Daoy (cell line): ENCODE measurements at places on chromosomes 16 and 17. TPM values are rescaled to one million over a fixed set of nuclear protein-coding genes. Genes with fewer than 3 reads are reported as not detected.

The KRT20 gene
- not detected in 2 replicates for total RNA-seq

The GDPD3 gene
- total RNA-seq, result 0.57 and 0.77 TPM in 2 replicates

The GNGT2 gene
- not detected in 2 replicates for total RNA-seq

The TM4SF5 gene
- not detected in 2 replicates for total RNA-seq

The SYNGR3 gene
- 0.29 TPM in 1 of 2 replicates, not detected in the other for total RNA-seq

The KRTAP16-1 gene
- not detected in 2 replicates for total RNA-seq

The KRTAP3-2 gene
- not detected in 2 replicates for total RNA-seq

The SLC2A4 gene
- 0.06 TPM in 1 of 2 replicates, not detected in the other for total RNA-seq

The WFIKKN1 gene
- 0.09 TPM in 1 of 2 replicates, not detected in the other for total RNA-seq

The NME1 gene
- 318 and 324 TPM in 2 replicates for total RNA-seq

The ABCA3 gene
- 5.5 and 5.9 TPM in 2 replicates for total RNA-seq

The TMIGD1 gene
- not detected in 2 replicates for total RNA-seq

The KCTD19 gene
- total RNA-seq, result 0.23 and 0.33 TPM in 2 replicates

DNA sequence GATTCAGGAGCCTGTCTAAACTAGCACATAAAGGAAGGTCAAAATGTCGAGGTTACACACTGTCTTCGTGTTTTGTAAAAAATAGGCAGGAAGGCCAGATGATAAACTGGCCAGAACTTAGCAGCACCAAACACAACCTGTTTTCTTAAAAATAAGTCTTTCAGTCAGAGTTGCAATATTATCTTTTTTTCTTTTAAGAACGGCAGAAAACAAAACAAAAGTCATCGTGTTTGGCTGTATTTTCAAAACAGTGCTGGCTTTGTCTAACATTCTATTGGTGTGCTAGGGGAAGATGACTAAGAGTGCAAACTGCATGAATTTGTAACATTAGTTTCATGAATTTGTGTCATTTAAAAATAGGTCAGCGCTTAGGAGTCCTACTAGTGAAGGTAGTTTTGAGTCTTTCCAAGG is 5.3 kb downstream of the MAF start:
- no peak for DNase-seq

GRCh38 chr16:64522548-64522947 is 599.3 kb downstream of the CDH11 start:
- no peak for DNase-seq

- no peak for DNase-seq
Observed at GRCh38 chr17:67253384-67253783, 8.4 kb upstream of the HELZ start.

DNA sequence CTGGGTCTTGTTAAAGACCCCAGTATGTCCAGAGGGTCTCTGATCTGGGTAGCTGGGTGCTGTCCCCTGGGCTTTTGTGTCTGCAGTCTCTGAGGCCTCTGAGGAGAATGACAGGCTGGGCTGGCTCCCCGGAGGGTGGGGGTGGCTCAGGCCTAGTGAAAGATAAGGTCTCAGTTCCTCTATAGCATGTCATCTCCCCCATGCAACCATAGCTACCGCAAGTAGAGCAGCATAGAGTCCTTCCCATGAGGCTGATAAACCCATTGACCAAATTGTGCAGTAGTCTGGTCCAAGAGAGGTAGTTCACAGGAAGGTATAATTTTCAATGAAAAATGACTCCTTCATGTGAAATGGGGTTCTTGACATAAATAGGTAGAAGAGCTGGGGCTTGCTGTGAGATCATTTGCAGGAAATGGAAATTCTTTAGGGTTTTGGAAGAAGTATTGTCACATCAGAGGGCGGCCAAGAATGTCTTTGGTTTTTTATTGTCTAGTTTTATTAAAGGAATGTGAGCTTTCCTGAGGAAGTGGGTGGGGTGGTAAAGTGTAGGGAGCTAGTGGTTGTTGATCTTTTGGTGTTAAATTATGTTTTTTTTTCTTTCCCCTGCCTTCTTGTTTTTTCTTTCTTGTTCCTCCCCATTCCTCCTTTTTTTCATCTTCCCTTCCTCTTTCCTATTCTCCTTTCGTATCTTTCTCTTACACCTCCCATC is 21.0 kb downstream of the SLC7A6OS start:
- DNase-seq, result no peak

- DNase-seq, result no peak
Observed at GRCh38 chr17:194828-195602, 13.6 kb upstream of the DOC2B start.

GRCh38 chr16:8548166-8548565 is 42.1 kb downstream of the TMEM114 start:
- peak; percentile 43 for DNase-seq

DNA sequence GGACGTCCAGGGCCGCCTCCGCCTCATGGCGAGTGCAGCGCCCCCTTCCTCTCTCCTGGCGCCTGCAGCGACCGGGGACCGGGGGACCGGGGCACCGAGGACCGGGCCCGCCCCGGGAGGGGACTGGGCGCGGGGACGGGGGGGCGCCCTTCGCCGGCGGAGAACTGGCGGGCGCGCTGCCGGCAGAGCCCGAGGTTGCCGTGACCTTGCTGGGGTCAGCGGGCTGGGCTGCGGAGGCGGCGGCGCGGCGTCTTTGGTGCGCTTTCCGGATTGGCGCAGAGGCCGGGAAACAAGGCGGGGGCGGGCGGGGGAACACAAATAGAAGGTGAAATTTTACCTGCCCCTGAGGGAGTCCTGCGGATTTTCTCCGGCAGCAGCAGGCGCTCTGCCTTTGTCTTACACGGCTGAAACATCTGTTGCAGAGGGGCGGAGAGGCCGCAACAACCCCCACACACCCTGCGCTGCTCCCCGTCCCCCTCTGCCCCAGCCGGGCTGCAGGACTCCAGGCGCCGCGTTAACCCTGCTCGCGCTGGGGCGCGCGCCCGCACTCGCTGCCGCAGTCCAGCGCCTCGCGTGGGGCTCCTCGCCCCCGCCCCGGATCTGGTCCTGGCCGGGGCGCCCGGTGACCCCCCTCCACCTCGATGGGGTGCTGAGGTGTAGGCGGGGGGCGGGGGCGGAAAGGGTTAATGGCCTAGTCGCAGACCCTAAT is 53.5 kb downstream of the SREBF1 start:
- DNase-seq, result peak; percentile 57

DNA sequence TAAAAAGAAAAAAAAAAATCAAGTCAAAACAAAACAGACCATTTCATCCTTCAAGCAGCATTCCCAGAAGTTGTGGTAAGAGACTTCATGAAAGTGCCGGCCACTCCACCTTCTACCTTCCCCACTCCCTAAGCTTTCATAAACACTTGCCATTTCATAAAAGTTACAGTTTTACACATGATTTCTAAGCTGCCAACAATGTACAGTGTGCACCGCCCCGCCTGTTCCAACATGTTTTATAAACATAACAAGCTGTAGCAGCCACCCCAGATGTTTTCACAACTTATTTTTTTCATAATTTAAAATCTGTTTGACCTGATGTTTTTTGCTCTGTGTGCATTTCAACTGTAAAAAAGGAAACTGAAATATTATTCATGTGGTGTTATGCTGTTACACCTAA is 608.1 kb downstream of the TOX3 start:
- DNase-seq, result no peak

- DNase-seq, result no peak
Observed at GRCh38 chr17:14815079-14815478, 450.0 kb downstream of the PMP22 start.

- DNase-seq, result peak; percentile 34
Observed at GRCh38 chr16:56286809-56287208, 95.5 kb downstream of the GNAO1 start.

- no peak for DNase-seq
Observed at GRCh38 chr16:67039260-67040020, 10.5 kb downstream of the CBFB start.

- no peak for DNase-seq
Observed at GRCh38 chr16:89453501-89454321, 36.6 kb downstream of the ANKRD11 start.

- peak; percentile 93 for DNase-seq
Observed at GRCh38 chr17:67390646-67391361, 13.7 kb downstream of the PITPNC1 start.

- no peak for DNase-seq
Observed at GRCh38 chr16:83554540-83554939, 253.2 kb upstream of the HSBP1 start.

DNA sequence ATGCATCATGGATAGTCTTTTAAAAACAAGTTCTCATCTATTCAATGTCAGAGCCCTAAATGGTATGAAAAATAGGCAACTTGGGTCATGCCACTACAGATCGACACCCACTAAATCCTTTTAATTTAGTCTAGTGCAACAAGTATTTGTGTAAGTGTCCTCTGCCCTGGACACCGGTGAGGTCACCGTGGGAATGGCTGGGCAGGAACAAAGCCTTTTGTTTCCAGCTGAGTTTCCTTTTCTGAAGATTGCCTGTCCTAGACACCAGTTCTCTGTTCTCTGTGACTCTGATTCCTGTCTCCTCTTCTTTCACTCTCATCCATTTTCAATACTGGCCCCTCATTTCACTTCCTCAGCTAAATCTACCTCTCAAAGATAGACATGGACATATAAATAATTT is 446.5 kb downstream of the MAF start:
- DNase-seq, result no peak

DNA sequence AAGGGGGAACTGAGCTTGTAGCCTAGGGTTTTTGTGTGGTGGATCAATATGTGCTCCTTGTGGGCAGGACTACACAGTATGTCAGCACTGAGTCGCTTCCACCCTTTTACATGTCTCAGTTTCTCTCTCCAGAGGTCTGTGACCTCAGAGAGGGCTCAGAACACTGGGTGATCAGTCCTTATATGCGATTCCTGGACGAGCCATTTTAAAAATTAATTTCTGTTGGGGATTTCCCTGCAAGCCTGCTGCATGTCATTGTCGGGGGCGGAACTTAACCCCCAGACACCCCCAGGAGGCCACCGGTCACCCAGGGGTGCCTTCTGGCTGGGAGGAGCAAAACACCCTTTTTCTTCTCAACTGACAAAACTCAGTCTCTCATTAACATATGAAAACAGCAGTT is 14.1 kb downstream of the DHRS7B start:
- DNase-seq, result no peak

- DNase-seq, result no peak
Observed at GRCh38 chr16:74321356-74321755, 24.7 kb downstream of the PSMD7 start.

- DNase-seq, result no peak
Observed at GRCh38 chr16:54459509-54460262, 173.1 kb upstream of the IRX3 start.

DNA sequence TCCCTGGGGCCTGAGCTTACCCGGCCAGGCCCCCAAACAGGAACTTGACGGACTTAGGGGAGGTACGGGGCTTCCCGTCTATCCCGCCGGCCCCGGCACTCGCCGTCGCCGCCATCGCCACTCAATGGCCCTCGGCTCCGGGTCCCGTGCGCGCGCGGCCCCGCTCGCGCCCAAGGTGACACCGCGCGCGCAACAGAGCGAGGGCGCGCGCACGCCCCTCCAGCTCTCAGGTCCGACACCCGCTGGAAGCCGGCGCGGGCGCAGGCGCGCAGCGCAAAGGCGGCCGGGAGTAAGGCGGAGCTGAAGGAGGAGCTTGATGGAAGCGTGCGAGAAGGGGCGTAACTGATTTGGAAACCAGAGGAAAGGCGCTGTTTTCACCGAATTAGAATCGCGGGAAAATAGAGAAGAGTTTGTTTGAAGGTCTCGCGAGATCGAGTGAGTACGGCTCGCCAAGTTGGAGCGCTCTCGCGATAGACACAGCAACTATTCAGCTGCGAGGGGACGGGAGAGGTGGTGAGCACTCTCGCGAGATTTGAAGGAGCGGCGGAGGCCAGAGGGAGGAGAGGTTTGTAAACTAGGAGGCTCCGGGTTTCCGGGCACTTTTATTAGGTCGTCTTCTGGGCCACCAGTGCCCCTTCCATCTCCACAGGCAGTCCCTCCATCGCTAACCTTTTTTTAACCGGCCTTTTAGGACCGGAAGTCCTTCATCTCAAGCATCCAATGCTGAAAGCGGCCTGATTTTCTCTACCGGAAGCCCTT is at the start of the genes RNF167 and SLC25A11:
TSS of gene RNF167 (plus strand) at position 473 of the 759 bp plus-strand sequence. CDS start 642 bp downstream, outside the sequence.
TSS of gene SLC25A11 (minus strand) at position 251 of the 759 bp plus-strand sequence. CDS start at position 115, 136 bp downstream.
- peak; percentile 99 for DNase-seq

DNA sequence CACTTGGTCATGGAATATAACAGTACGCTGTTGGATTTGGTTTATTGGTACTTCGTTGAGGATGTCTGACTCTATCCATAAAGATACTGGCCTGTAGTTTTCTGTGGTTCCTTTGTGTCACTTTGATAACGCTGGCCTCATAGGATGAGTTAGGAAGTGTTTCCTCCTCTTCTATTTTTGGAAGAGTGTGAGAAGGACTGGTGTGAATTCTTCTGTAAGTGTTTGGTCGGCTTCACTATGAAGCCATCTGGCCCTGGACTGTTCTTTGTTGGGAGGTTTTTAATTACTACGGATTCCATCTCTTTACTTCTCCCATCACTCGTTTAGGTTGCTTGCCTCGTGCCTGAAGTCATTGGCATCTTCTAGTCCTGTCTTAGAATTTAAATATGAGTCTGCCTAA is 117.3 kb downstream of the OR1D5 start:
- DNase-seq, result no peak

DNA sequence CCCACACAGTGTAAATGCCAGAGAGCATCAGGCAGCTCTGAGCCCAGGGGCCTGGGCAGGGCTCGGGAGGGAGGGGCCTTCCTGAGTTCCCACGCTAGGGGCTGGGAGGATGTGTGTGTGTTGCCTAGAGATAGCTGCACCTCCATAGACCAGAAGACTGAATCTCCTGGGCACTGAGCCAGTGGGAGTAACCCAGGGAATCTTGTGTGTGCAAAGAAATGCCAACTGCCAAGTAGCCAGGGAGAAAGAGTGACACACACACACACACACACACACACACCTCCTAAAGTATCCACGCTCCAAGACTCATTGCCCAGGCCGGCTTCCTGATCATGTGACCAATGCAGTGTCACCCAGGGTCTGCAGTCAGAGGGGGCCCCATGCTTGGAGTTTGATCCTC is 166.2 kb upstream of the RPL38 start:
- peak; percentile 70 for DNase-seq

DNA sequence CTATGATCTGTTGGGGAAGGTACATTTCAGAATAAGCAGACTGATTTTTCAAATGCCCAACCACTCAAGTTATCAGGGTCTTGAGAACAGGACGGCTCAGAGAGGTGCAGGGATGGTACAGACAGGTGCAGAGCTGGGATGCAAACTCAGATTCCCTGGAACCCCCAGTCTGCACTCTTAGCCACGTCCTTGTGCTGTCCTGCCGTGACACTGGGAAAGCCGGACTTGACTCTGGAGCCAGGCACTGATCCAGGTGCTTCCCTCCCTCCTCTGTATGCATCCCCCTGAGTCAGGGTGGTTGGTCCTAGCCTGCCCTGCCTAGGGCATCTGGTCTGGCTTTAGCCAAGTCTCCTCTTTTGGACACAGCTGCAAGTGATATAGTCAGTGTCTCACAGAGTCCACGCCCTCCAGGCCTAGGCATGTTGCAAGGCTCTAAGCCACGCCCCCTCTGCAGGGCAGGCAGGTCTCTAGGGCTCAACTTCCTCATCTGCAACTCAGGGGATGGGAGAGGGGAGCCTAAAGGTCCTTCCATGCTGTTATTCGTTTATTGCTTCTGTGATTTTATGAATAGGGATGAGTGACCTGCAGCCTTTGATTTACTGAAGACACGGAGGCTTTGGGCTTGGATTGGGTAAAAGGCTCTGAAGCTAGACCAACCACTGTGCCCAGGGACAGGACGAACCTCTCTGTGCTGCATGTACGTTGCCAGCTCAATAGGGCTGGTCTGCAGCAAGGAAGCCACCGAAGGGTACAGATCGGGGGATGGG is 97.3 kb downstream of the SDK2 start:
- DNase-seq, result peak; percentile 40

- DNase-seq, result peak; percentile 87
Observed at GRCh38 chr17:82021107-82021899, 1.4 kb downstream of the CENPX start.
